ENCODE measurements at places on chromosomes 3 and 15.
A peak's percentile ranks its signal among the peaks of the same experiment; 100 is the strongest.

DNA sequence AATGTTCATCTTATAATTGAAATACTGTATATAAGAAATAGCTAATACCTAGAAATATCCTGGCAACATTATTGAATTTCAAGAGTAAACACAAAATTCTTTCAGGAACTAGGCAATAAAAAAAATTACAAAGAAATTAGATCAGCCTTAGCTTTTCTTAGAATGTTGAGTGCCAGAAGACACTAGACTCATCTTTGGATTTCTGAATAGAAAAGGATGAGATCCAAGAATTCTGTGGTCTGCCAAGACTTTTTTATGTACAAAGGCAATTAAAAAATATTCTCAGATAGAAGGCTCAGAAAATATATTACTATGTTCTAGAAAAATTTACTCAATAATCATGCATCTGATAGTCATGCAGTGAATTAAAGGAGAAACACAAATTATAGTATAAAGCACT is 294.5 kb upstream of the CDIN1 start:
- no peak for DNase-seq

DNA sequence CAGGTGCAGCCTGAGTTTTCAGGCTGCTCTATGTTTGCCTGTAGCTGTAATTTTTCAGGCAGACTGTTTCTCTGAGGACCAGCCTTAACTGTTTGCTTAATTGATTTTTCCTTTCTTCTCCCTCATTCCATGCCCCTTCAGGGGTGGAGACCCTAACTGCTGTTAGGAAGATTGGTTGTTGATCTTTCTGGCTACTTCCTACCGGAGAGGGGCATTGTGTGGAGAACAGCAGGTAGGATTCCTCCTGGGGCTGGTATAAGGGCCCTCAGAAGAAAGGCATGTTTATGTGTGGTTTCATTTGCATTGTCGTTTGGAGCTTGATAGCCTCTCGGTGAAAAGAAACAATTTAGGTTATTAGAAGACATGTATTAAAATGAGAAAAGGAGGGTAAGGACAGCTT is 56.9 kb upstream of the GOLGA6L2 start:
- no peak for DNase-seq

GRCh38 chr15:48318131-48318530 is 13.1 kb upstream of the DUT start:
- no peak for DNase-seq

DNA sequence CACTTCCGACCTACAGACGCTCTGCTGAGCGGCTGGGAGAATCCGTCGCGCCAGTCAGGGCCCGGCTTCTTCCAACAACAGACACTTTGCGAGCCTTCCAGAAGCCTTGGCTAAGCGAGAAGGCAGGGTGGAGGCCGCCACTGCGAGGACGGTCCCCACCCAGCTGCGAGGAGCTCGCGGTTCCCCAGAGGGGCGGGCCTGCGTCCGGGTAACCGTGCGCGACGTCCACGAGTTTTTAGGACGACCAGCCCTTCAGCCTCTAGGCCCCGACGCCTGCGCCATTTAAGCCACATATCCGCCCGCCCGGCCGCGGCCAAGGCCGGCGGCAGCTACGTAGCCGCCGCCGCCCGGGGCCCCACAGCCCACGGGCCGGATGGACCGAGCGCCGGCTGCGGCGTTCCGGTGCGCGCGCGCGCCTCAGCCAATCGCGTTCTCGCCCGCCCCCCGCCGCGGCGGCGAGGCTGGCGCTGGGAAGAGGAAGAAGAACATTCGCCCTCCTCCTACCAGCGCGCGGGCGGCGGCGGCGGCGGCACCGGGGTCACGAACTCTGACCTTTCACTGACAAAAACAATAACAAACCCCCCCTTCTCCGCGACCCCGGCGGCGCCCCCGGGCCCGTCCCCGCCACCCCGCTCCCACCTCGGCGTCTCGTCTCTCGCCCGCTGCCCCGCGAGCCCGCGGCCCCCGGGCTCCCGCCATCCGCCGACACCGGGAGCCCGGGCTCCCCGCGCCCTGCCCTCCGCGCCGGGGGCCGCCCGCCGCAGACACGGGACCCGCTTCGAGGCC is at the start of gene NR2C2:
TSS of gene NR2C2 (plus strand) at position 484 of the 786 bp plus-strand sequence. CDS start 56,332 bp downstream, outside the sequence.
- DNase-seq = peak; percentile 74

- no peak for DNase-seq
These were observed 46.4 kb downstream of the SCN11A start for GRCh38 chr3:39005295-39005694.

GRCh38 chr3:120743556-120744195 is 1.1 kb downstream of the GTF2E1 start:
- DNase-seq = no peak

All from stimulated activated CD4-positive, alpha-beta T cell treated with anti-CD3 and anti-CD28 coated beads, Interleukin-1b, Interleukin-23, amount 100 ng/mL, for 24 hours (primary cell).